Dermis microvascular lymphatic vessel endothelial cell (primary cell): ENCODE measurements at places on chromosomes 7 and 10.

DNA sequence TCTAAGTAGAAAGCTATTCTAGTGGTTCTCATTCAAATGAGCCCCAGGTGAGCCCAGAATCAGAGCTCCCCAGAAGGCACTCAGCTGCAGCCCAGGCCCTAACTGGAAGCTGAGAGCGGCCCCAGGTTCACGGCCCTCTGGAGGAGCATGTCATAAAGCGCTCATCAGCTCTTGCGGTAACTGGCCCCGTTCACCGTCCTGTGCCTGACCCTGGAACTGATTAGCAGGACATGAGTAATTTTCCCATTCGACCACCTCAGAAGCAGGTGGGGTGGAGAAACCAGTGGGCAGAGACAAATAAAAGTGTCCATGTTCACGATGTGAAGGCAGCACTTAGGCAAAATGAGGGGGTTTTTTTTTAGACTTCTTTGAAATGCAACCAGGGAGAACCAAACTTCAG lies 136.1 kb upstream of the LYZL2 start:
- DNase-seq = no peak

GRCh38 chr7:12257582-12257981 lies 46.5 kb downstream of the TMEM106B start:
- DNase-seq = peak; percentile 43

GRCh38 chr7:25839084-25839769 lies 312.8 kb upstream of the NFE2L3 start:
- no peak for DNase-seq

DNA sequence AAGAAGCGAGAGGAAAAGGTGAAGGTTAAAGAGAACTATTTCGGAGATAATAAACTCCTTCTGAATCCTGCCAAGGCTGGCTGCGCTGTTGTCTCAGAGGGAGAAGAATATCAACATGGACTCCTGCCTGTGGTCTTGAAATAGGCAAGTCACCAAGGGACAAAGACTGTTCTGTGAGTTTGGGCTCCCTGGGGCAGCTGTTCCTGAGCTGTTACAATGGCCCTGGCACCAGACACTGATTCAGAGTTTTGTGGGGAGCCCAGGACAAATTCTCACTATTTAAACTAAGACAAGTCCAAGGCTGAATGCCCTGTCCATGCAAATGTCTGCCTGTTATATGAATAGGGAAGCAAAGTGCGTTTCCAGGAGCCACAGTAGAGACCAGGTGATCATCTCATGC lies 81.4 kb downstream of the PRPF18 start:
- DNase-seq = no peak

- DNase-seq = peak; percentile 62
Measured at GRCh38 chr10:35517431-35518181, 87.5 kb upstream of the GJD4 start.

DNA sequence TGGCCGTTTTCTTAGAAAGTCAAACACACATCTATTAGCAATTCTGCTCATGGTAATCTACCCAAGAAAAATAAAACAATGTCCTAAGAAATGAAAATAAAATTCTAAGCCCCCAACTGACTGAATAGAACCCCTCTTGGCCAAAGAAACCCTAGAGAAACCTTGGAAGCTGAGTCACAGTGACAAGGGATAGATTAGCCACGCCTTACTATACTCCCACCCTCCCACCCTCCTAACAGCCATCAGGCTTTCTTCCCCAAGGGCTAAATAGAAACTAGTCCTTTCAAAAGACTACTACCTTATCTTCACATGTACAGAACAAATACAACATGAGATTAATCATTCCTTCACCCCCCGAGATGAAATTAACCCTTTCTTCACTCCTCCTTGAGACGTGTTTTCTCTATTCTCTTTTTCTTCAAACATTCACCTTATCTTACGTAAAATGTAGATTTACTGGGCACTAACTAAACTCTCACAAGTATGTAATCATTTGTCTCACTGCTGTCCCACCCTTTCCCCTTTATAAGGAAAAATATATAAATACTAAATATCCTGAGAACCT lies 57.5 kb downstream of the HTR7 start:
- no peak for DNase-seq

DNA sequence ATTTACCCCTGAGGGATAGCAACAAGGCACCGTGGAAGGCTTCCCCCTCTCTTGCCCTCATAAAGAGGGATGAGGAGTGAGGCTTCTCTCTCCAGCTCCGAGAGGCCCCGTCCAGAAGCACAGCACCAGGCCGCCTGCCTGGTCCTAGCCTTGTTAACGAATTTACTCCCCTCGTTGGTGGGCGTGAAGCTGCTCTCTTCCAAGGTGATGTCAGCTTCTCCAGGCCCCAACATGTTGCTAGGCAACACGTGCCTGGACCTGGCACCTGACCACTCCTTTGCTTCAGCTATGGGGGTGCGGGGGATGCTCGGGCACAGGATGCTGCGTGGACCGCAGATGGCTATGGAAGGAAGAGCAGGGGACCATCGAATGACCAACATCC lies 135.2 kb upstream of the MGMT start:
- no peak for DNase-seq

- no peak for DNase-seq
Measured at GRCh38 chr10:12432402-12433189, 83.2 kb downstream of the CAMK1D start.

DNA sequence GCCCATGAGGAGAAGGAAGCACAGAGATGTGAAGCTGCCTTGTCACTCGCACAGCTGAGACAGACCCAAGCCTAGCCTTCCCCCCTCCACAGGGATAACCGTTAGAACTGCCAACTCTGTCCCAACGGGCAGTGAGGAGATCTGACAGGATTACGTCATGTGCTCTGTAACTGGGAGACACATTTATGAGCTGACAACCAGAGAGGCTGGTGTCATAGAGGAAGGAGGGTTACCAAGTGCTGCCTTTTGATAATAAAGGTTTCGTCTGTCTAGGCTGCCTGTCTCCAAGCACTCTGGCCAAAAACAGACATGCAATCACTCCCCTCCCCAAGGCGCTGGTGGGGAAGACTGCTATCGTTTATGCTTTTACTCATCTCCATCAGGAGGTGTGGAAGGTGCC lies 165.9 kb downstream of the PLXNA4 start:
- peak; percentile 93 for DNase-seq
